ENCODE measurements at places on chromosomes 7 and 10.

DNA sequence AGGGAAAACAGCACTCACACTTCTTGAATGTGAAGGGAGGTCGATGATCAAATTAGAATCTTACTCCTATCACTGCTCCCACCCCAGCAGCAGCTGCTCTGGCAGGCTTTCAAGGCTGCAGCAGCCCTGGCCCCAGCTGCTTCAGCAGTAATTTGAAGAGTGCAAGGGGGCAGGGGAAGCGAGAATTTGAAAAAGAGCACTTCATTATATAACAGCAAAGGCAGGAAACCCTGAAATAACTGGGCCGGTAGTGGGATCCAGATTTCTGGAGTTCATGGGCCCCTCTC, 44.9 kb downstream of the MYPN start:
- DNase-seq: no peak

DNA sequence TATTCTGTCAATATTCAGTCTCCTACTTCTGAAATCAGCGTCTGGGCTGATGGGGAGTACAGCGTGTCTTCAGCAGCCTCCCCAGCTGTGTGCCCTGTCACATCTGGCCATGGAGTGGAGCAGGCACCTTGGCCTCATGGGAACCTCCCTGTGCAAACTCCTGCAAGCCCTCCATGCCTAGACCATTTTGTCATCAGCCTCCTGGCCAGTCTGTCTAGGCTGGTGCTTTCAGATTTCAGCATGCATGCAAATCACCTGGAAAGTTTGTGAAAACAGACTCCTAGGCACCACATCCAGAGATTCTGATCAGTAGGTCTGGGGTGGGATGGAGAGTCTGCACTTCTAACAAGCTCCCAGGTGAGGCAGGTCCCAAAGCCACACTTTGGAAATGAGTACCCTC, 26.2 kb upstream of the CCSER2 start:
- DNase-seq: no peak

DNA sequence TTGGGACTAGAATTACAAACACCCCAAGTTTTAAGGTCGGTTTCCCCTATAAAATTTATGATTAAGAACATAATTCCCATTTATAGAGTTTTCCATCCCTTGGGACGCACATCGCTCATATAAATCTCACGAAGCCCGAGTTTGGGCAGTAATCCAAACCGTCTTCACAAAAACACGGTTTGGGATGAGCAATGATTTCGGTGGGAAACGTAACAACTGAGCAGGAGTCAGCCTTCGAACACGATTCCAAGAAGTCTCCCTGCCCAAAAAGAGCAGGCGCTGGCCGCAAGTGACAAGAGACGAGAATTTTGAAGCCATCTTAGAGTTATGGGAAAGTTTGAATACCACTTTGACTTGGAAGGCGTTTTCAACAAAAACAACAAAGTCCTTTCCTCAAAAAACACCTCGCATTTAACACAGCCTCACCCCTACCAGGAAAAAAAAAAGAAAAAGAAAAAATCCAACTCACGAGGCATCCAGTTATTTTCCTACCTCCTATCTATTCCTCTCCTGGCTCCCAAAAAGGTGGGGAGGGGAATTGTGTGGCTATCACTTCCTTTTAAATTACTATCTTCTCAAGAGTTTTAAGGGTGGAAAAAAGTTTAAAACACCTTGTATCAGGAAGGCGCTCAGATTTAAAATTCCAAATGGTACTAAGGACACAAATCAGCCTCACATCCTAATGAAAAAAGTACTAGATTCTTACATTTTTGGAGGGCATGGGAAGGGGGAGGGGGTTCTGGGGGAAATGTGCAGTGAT, 1.6 kb downstream of the SEPHS1 start:
- DNase-seq: no peak

- peak; percentile 35 for DNase-seq
These were observed 71.3 kb upstream of the PDGFA start for GRCh38 chr7:590731-591551.

DNA sequence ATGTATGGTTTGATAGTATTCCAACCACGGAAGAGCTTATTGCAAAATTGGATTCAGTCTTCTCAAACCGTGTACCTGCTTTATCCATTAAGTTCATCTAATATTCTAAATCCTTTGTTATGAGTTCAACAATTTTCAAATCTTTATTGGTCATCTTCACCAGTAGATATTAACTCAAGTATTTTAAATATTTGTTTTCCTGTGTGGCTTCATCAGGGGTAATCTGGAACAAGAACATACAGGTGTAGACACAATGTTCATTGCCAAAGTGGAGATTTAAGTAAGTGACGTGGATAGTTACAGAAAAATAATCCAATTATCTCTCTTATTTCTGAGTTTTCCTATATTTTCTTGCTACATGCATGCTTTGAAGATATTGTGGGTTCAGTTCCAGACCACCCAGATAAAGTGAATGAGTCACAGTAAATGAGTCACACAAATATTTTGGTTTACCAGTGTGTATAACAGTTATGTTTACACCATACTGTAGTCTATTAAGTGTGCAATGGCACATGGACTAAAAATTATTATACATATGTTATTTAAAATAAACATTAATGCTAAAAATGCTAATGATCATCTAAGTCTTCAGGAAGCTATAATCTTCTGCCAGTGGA, 429.0 kb upstream of the POT1 start:
- DNase-seq: no peak

GRCh38 chr10:48707472-48707871, 22.8 kb downstream of the WDFY4 start:
- DNase-seq: no peak

DNA sequence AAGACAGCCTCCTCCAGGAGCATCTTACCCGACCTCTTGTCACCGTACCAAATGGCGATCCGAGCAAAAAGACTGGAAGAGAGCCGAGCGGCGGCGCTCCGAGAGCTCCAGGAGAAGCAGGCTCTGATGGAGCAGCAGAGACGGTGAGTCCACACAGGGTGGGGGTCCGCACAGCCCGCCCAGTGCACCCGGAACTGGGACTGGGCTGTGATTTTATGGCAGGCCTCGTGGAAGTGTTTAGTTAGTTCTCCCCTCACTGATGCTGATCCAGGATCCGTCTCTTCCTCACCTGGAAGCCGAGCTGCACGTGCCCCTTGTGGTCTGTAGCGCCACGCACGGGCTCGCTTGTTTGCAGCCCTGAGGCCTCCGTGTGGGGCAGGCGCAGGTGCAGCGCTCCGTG, 19.6 kb downstream of the LRRC27 start:
- no peak for DNase-seq

GRCh38 chr10:98028168-98028770, 2.2 kb downstream of the CRTAC1 start:
- DNase-seq: peak; percentile 4

- DNase-seq: no peak
These were observed 1.5 kb upstream of the KAT6B start for GRCh38 chr10:74824900-74825370.

DNA sequence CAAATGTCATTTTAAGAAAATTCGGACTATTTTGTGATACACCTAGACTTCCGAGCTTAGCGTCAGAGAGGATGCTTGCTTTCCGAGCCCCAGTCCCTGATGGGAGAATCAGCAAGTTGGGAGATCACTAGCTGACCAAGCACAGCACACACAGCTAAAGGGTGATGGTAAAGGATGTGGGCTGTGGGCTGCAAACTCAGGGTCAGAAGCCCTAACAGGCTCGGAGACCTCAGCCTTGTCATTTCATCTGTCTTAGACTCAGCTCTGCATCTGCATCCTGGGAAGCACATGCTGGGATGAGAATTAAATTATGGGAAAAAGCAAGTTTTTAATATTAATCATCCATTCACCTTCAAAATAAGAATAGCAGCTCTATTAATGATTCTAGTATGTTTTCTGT, 3.3 kb downstream of the CUBN start:
- DNase-seq: no peak

DNA sequence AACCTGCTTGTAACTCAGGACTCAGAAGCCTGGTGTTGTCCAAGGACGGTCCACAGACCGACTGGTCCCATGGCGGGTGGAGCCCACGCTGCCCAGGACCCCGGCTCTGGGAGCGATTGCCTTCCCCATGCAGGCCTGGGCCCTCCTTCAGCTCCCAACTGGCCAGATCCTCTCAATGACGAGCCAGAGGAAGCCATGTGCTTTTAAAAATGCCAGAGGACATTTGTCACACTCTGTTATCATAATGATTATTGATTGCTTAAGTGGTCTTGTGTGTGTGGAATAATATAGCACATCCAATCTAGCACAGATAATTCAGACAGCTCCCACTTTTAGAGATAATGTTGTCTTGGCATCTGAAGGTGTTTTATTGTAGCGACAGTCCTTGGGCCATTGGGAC, 22.6 kb upstream of the OGDHL start:
- DNase-seq: no peak

DNA sequence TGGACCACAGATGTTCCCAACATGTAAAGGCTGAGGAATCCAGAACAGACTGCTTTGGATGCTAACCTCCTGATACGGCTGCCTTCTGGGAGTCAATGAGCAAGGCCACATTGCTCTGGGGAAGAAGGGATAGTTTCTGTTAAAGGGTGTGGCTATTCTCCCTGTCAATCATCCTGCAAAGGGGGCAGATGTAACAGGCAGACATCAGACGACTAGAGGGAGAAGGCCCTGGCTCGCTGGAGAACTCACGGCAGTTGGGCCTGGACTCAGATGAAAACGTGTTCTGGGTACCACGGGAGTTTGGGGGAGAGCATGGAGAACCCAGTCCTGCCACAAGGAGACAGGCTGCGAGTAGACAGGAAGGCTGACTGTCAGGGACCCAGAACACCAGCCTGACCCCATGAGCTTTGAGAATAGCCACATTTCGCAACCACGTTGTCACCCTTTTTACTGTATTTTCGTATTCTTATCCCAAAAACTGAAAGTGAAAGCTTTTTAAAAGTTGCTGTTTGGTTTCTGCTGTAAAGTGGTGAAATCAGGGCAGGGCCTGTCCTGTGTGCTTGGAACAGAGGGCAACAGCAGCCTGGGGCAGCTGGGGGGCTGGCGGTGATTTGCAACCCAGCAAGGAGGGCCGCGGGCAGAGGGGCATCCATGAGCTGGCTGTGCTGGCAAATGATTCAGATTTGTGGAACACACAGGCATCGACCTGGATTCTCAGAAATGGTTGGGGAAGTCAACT, 95.3 kb downstream of the MYOF start:
- DNase-seq: no peak

- no peak for DNase-seq
These were observed 14.7 kb downstream of the MMRN2 start for GRCh38 chr10:86942441-86943315.

- no peak for DNase-seq
These were observed 197.3 kb downstream of the MACC1 start for GRCh38 chr7:20019757-20020432.

DNA sequence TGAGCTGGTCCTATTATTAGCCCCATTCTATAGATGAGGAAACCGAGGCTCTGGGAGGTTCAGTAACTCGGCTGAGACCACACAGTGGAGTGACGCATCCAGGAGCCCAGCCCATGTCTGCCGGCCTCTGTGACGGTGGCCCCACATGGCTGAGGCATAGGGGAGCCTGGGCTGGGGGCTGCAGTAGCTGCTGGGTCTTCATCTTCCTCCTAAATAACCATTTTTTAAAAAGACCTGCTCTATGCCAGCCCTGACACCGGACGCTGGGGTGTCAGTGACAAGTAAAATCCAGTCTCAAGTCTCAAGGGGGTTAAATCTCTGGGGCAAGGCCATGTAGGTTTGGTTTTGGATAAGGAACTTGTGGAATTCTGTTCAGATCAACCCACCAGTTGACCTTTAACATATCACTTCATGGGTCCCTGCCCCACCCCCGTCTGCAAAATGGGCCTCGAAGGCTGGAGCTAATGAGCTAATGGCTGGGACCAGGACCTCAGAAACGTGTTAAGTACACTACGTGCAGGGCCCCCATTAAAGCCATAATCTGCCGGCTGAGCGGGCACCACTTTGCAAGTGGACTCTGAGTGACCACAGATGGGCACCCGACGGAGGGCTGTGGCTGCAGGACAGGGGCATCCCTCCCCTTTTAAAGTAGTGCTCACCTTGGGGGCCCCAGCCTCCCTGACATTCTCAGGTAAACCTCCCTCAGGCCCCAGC, 136.5 kb upstream of the UNC5B start:
- no peak for DNase-seq

GRCh38 chr10:112226439-112227248, 43.1 kb upstream of the GPAM start:
- peak; percentile 63 for DNase-seq

DNA sequence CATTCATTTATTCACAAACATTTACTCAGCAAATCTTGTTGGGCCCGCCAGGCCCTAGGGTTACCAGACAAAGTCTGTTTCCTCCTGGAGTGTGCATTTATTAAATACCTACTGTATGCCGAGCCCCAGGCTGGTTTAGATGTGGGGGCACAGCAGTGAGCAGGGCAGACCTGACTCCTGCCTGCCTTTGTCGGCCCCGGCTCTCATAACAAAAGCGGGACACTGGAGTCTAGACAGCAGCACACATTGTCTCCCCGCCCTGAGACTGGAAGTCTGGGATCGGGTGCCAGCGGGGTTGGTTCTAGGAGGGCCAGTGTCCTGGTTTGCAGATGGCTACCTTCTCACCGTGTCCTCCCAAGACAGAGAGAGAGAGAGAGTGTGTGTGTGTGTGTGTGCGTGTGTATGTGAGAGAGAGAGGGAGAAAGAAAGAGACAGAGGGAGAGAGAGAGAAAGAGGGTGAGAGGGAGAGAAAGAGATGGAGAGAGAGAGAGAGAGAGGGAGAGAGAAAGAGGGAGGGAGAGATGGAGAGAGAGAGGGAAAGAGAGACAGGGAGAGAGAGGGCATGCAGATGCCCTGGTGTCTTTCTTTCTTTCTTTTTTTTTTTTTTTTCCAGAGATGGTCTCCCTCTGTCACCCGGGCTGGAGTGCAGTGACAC, 25.9 kb downstream of the ELFN1 start:
- no peak for DNase-seq

DNA sequence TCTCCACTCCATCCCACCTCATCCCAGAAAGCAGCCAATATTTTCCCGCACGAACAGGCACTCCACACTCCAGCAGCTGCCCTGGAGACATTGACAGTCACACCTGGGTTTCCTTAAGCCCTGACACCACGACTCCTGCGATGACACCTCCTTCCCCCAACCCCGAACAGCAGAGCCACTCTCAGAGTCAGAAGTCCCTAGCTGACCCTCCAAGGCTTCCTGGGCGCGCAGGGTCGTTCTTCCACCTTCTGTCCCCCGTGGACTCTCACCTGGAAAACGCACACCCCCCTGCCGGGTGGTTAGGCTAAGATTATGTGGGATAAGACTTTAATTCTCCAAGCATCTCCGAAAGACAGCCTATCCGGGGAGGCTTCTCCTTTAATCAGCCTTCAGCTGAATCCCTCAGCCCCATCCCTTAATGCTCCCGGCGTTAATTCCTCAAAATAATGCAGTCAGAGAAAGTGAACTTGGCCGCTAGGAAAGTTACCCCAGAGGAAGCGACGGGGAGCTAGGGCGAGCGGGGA, 1.1 kb downstream of the DENND11 start:
- no peak for DNase-seq

DNA sequence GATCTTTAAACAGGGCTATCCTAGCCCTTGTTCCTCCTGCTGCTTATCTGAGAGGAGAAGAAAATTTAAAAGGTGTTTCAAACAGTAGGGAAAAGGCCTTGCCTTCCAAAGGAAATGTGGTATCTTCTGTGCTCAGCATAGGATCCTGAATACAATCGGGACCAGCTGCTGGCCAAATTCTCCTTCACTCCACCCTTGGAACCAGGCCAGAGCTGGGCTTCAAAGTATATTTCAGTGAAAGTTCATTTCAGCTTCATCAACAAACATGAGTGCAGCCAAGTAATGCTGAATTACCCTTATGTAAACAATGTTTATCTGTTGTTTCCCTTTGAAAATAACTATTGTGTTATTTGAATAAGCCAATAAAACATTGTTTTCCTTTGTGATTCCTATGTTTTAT, 146.5 kb upstream of the MEOX2 start:
- no peak for DNase-seq

All from DMS79 (cell line).